ENCODE measurements at places on chromosomes 7 and 10. TPM values are rescaled to one million over a fixed set of nuclear protein-coding genes. Genes with fewer than 3 reads are reported as not detected.
A peak's percentile ranks its signal among the peaks of the same experiment; 100 is the strongest.

Gene PKD2L1
- polyA plus RNA-seq: 0.88 TPM

Gene NFE2L3
- 4.7 TPM for polyA plus RNA-seq

DNA sequence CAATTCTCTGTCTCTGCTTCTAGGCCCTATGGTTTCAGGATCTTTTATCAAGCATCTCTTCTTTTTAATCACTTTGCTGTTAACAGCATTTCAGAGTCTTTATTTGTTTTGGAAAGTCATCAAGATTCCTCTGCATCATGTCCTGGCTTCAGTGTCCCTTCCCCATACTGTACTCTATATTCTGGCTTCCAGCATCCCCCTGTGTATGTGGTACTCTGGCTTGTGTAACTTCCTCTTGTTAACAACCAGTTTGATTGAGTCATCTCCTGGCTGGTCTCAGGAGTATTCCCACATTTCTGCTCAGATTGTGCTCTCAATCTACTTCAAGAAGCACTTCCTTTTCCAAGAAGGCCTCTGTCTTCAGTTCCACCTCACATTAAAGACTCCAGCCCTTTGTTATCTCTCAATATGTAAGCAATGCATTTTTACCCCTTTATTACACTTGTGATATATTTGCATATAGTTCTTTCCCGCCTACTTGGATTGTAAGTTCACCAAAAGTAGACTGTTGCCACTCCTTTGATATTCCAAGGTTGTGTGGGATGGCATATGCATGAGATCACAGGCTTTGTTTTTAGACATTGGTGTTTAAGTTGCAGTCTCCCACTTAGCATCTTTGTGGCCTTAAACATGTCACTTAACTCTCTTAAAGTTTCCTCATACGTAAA, 15.1 kb upstream of the ATE1 start:
- no peak overlapping the region for H3K4me3 ChIP-seq
- peak; percentile 17 for DNase-seq
- H3K27ac ChIP-seq: peak overlapping the region; percentile 3
- no peaks in the 10 kb centered on the region for H3K36me3 ChIP-seq

Gene OR9A2
- polyA plus RNA-seq: not detected

All from hepatocyte (in vitro differentiated cells).